Right atrium auricular region (tissue), 2 donors: ENCODE measurements at places on chromosomes 5 and 9. TPM values are rescaled to one million over a fixed set of nuclear protein-coding genes. Genes with fewer than 3 reads are reported as not detected.
A peak's percentile ranks its signal among the peaks of the same experiment; 100 is the strongest.

The GAPT gene
- total RNA-seq: not detected

The IFNA2 gene
- total RNA-seq: not detected

The EGFL7 gene
- 114 TPM for total RNA-seq

The RAB3C gene
- total RNA-seq: 0.07 TPM

The TAF11L5 gene
- total RNA-seq: not detected

The ADAMTSL2 gene
- 27.7 TPM for total RNA-seq

The ROR2 gene
- total RNA-seq: 21.8 TPM

The LIFR gene
- 38.9 TPM for total RNA-seq

The PDLIM4 gene
- total RNA-seq: 13.4 TPM

DNA sequence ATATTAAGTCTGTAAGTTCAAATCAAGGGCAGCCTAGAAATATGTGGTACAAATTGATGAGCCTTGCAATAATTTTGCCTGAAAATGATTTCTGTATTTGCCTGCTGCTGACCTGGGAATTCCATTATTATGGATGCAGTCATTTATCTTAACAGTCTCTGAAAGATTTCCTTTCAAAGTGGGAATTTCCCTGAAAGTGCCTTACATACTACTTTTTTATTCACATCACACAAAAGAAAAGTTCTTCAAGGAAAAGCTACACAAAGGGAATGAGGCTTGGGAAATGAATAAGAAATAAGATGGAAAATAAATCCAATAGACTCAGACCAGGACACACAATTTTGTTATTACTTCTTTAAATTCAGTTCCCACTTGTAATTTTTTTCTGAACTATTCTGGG lies 537.8 kb upstream of the PTGER4 start:
- DNase-seq: no peak

DNA sequence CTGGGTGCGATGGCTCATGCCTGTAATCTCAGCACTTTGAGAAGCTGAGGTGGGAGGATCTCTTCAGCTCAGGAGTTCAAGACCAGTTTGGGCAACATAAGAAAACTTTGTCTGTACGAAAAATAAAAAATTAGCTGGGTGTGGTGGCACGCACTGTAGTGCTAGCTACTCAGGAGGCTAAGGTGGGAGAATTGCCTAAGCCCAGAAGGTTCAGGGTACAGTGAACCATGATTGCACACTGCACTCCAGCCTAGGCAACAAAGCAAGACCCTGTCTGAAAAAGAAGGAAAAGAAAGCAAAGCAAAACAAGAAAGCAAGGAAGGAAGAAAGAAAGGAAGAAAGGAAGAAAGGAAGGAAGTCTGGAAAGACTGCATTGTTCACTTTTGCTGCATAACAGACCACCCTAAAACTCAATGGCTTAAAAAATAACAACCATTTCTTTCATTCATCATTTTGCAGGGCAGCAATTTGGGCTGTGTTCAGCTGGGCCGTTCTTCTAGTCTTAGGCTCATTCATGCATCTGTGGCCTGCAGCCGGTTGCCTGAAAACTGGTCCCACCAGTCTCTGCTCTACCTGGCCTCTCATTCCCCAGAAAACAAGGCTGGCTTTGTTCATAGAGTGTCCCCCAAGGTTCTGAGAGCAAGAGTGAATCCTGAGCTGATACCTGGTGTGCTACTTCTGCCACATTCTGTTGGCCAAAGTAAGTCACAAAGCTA lies 82.4 kb upstream of the MIER3 start:
- no peak for DNase-seq

- peak; percentile 71 for DNase-seq
Measured at GRCh38 chr5:149799119-149799623, 69.1 kb downstream of the PPARGC1B start.

GRCh38 chr9:98302938-98303632 lies 47.6 kb upstream of the TBC1D2 start:
- no peak for DNase-seq

- no peak for DNase-seq
Measured at GRCh38 chr9:8492024-8492423, 692.4 kb upstream of the DMAC1 start.

GRCh38 chr5:2020730-2021129 lies 138.0 kb upstream of the IRX4 start:
- no peak for DNase-seq

DNA sequence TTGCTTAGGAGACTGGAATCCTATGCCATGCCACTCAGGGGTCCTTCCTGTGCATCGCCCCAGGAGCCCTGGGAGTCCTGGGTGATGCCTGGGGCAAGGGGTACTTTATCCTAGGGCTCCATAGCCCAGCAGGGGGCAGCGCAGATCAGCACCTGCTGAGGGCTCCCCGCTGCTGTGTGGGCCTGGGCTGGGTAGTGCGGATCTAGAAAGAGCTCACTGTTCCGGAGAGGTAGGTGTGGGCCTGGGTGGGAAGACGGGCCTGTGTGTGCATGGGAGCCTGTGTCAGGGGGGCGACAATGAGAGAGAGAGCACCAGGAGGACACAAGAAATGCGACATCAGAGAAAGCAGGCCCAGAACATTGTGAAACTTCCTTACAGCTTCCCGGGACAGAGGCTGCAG lies 11.4 kb upstream of the DAB2IP start:
- DNase-seq: no peak

GRCh38 chr9:97491216-97491999 lies 10.1 kb upstream of the TMOD1 start:
- DNase-seq: no peak

- DNase-seq: no peak
Measured at GRCh38 chr5:174412374-174412773, 312.0 kb upstream of the MSX2 start.

DNA sequence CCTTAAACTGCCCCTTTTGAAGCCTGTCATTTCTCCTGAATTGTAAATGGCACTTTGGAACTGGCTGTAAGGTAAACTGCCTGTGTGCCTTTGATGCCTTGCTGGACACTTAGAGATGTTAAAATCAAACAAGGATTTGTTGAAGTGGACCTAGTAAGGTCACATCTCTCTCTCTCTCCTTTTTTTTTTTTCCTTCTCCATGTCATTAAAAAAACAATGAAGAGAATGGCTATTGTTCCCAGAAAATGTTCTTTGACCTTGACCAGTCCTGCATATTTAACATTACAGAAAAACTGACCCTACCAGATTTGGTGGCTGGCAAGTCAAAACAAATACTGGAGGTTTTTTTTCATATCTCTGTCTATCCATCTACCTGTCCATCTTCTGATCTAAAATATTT lies 2.9 kb upstream of the DAB2 start:
- no peak for DNase-seq

DNA sequence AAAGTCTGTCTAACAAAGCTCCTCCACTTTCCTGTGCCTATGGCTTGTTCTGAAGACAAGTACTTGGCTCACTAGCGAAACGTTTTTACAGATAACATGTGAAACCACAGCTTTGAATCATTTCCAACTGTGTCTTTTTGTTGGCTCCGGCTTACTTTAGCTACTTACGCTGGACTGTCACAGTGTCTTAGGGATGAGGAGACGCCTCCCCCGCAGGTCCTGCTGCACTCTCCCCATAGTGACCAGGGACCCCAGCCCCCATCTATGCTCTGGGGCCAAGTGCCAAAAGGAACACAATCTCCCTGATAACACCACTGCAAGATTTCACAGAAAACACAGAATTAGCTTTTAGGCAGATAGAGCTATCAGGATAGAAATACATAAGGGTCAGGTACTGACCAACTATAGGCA lies 219.1 kb downstream of the ADAMTS6 start:
- no peak for DNase-seq

- no peak for DNase-seq
Measured at GRCh38 chr5:175805256-175806011, 65.9 kb upstream of the CPLX2 start.

GRCh38 chr9:15696979-15697378 lies 144.1 kb downstream of the CCDC171 start:
- DNase-seq: no peak

GRCh38 chr5:104095527-104095926 lies 532.9 kb upstream of the NUDT12 start:
- DNase-seq: no peak

DNA sequence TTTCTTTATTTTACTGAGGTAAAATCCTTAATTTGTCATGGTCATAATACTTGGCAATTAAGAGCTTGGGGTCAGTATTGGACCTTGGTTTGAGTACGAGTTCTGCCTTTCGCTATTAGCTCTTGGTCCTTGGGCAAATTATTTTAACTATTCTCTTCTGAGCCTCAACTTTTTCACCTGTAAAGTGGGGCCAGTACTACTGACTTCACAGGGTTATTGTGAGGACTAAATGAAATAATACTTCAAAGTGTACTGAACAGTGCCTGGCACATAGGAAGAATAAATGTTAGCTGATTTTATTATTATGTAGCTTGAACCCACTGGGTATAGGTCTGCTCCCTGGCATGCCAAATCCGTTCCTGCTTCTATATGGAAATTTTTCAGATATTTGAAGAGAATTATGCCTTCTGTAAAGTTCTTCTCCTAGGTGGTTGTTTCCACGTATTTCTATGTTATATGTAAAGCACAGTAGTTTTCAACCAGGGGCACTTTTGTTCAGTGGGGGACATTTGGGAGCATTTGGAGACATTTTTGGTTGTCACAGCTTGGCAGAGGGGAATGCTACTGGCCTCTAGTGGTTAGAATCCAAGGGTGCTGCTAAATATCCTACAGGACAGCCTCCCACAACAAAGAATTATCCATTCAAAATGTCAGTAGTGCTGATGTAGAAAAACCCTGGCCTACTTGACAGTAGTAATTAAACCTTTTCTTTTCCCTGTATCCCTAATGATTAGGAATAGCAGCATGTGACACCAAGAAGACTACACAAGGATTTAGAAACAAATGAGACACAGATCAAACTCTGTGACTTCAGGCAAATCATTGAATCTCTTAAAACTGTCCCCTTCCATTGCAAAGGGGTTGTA lies 4.5 kb downstream of the RCL1 start:
- DNase-seq: no peak

DNA sequence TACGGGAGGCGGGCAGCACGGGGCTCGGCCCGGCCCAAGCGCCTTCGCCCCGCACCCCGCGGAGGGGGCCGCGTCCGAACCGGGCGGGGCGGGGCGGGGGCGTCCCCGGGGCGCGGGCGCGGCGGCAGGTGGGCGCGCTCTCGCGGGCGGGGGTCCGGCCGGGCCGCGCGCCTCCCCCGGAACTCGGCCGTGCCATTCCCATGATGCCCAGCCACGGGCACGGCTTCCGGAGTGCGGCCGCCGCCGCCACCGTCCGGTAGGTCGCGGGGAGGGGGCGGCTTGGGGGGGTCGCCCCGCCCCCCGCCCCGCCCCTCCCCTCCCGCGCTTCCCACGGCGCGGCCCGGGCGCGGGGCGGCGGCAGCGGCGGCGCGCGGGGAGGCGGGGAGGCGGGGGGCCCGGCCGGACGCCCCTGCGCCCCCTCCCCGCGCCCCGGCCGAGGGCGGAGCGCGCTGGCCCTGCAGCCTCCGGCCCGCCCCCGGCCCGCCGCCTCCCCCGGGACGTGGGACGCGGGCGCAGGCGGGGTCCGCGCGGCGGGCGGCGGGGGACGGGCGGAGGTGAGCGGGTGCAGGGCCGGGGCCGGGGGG lies at the start of gene PPP1R26:
Gene PPP1R26 (plus strand): TSS at position 314 of the 584 bp plus-strand sequence. CDS start 4,729 bp downstream, outside the sequence.
- DNase-seq: no peak

DNA sequence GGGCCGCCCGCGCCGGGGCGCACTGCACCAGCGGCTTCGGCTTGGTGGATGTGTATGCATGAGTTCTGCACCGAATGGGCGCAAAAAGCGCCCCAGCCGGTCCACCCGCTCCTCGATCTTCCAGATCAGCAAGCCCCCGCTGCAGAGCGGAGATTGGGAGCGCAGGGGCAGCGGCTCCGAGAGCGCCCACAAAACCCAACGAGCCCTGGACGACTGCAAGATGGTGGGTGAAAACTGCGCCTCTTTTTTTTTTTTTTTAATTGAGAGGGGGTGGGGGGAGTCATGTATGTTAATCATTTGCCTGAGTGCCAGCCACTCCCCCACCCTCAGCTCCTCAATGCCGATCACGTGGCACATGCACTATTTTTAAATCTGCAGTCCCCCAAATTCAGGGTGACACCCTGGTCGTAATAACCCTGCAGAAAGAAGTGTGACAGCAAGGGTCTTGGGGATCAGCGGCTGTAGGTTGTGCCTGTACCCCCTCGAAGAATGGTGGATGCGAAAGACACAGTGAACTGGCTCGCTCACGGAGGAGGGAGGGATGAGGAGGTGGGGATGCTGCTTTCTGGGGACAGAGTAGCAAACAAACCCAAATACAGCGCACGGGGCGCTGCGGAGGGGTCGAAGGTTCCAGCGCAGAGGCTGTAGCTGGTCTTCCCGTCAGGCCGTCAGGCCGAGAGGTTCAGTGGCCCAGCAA lies 900 bp downstream of the RGS7BP start:
- no peak for DNase-seq

GRCh38 chr5:73459366-73459765 lies 10.8 kb upstream of the FOXD1 start:
- no peak for DNase-seq

GRCh38 chr9:133708246-133709014 lies 29.7 kb downstream of the SARDH start:
- no peak for DNase-seq

DNA sequence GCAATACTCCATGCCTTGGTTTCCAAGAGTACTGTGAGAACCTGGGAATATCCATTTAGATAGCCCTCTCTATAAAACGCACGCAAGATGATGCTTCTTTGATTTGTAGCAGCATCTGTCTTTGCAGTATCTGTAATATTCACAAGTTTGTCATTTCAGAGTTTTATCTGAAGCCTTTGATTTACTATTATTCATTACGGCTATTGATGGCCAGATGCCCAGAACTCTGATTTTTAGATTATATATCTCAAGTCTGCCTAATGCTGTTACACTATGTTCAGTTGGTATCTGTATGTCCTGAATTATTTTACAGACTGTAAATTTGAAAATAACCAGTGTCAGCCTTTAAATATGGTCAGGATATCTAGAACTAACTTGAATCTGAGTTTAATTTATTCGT lies 233.3 kb downstream of the FAM170A start:
- DNase-seq: no peak
